H7 (cell line): ENCODE measurements at places on chromosomes 7 and 10. TPM values are rescaled to one million over a fixed set of nuclear protein-coding genes. Genes with fewer than 3 reads are reported as not detected.

- DNase-seq, result no peak
Measured at GRCh38 chr7:28942168-28942567, 16.0 kb downstream of the TRIL start.

DNA sequence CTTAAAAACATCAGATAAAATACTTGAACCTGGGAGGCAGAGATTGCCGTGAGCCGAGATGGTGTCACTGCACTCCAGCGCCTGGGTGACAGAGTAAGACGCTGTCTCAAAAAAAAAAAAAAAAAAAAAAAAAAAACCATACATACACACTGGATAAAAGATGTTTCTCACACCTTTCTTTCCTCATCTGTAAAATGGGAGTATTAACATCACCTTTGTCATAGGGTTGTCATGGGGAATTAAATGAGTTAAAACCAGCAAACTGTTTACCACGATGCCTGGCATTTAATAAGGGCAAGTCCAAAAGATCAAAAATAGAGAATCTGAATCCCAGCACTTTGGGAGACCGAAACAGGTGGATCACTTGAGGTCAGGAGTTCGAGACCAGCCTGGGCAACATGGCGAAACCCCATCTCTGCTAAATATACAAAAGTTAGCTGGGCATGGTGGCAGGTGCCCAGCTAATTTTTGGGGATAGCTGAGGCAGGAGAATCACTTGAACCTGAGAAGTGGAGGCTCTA lies 12.9 kb downstream of the LRRC20 start:
- DNase-seq, result no peak

DNA sequence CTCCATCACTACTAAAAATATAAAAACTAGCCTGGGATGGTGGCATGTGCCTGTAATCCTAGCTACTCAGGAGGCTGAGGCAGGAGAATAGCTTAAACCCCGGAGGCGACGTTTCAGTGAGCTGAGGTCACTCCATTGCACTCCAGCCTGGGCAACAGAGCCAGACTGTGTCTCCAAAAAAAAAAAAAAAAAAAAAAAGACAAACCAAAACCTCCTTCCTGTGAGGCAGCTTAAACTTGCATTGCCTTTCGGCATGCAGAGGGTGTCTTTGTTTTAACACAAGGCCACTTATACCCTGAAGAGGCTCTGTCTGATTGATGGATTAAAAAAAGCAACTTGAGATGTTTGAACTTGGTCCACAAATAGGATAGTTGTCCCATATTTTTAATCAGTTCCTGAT lies 128.4 kb upstream of the RSU1 start:
- DNase-seq, result no peak

The GBX1 gene
- total RNA-seq, result 0.62 TPM in 1 of 2 replicates, not detected in the other

DNA sequence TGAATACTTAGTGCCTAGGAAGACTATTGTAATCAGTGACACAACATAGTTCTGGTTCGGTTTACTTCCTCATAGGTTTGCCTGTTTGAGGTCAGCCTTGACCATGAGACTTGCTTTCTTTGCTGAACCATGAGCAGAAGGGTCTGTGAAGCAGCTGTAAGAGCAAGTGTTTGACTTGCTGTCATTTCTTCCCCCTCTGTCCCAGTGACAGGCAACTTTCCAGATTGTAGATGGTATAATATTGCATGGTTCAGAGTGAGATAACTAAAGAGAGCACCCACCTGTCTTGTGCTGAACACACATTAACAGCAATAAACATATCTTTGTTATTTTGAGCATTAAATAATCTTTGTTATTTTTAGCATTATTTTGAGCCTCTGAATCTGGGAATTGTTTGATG lies 9.3 kb upstream of the RTKN2 start:
- no peak for DNase-seq

DNA sequence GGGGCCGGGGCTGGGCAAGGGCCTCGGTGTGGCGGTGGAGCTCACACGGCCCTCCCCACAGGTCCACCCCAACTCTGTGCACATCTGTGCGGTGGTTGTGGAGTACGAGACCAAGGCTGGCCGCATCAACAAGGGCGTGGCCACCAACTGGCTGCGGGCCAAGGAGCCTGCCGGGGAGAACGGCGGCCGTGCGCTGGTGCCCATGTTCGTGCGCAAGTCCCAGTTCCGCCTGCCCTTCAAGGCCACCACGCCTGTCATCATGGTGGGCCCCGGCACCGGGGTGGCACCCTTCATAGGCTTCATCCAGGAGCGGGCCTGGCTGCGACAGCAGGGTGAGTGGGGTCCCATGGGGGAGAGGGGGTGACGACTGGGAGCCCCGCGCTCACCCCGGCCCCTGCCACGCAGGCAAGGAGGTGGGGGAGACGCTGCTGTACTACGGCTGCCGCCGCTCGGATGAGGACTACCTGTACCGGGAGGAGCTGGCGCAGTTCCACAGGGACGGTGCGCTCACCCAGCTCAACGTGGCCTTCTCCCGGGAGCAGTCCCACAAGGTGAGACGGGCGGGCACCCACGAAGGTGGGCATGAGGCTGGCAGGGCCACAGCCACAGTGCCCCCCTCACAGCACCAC lies 8.8 kb downstream of the TMEM120A start:
- no peak for DNase-seq

DNA sequence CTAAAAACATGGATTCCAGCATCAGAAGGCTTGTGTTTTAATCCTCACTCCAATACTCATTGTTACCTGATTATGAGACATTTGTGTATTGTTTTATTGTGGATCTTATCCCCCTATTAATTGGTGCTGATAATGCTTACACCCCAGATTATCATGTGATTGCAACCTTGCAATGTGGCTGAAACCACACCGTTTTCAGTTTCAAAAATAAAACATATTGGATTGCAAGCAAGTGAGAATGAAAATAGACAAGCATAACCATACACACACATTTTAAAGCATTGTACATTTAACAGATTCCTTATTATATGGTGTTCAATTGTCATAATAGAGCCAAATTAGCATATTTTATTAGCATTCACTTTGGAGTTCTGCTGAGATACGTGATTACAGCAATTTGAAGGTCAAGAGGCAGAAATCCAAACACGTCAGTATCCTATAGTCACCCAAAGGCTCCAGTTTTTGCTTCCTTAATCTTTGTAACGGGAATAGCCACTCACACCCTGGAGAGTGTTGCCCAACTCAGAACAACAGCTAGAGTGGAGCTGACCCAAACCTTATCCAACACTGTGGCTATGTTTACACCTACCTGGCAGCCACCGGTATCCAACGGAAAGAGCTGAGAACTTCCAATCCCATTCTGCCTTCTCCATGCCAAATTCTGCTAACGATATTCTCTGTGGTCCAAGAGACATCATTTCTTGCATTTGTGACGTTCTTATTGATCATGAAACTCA lies 317.1 kb upstream of the KLF6 start:
- no peak for DNase-seq
